ENCODE measurements at places on chromosomes 12 and 14. TPM values are rescaled to one million over a fixed set of nuclear protein-coding genes. Genes with fewer than 3 reads are reported as not detected.
A peak's percentile ranks its signal among the peaks of the same experiment; 100 is the strongest.

- H3K36me3 ChIP-seq, result no peaks in the 10 kb centered on the region
- peak; percentile 94 for DNase-seq
- H3K27me3 ChIP-seq, result peaks cover 10% of the 10 kb centered on the region
- H3K4me1 ChIP-seq, result peaks cover 13% of the 10 kb centered on the region
These were observed at the start of gene DPF3 for GRCh38 chr14:72893636-72894322. Gene DPF3 (minus strand): TSS chr14:72894101. CDS start chr14:72894088, 13 bp downstream.

- no peak overlapping the region for H3K27ac ChIP-seq
- no peak for DNase-seq
- peaks cover 9% of the 10 kb centered on the region for H3K4me1 ChIP-seq
These were observed 76.7 kb downstream of the MED13L start for GRCh38 chr12:116200812-116201211.

DNA sequence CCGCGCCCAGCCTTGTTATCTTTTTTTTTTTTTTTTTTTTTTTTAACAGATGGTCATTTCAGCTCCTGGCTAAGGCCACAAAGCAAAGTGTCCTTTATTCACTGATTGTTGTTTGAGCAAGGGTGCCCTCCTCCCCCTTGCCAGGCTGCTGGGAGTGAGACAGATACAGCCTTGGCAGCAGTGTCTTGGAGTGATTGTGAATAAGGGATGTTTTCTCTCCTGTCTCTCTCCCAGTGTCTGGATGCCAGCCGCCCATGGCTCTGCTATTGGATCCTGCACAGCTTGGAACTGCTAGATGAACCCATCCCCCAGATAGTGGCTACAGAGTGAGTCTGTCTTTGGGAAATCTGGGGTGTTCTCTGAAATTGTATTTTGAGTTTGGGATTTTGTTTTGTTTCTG, 28.7 kb downstream of the FNTB start:
- H3K27me3 ChIP-seq, result no peaks in the 10 kb centered on the region
- no peak overlapping the region for H3K27ac ChIP-seq
- H3K4me3 ChIP-seq, result no peak overlapping the region
- H3K36me3 ChIP-seq, result no peaks in the 10 kb centered on the region

DNA sequence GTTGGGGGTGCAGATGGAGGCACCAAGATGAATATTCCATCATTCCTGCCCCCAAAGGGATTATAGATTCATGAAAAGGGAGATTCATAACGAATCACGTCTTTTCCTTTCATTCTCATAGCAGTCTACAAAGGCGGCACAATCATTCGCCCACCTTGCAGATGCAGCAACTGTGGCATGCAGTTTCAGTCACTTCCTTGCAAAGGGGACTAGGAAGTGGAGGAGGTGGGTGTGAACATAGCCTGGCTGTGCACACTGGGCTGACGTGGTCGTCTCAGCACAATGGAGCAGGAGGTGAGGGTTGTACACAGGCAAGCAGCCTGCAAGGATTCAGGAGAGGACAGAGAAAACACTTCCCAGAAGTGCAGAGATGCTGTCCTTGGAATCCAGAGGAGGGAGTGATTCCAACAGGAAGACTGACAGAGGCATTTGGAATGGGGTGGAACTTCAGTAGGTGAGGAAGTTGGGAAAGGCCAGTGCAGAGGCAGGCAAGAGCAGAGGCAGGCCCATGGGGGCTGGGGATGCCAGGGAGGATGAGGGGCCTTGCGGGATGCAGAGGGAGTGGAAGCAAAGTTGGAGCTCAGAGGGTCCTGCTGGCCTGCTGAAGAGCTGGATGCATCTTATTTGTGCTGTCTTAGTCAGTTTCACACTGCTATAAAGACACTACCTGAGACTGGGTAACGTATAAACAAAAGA, 21.9 kb upstream of the PPP2R5C start:
- no peaks in the 10 kb centered on the region for H3K36me3 ChIP-seq
- peaks cover 4% of the 10 kb centered on the region for H3K27me3 ChIP-seq
- H3K4me1 ChIP-seq, result no peaks in the 10 kb centered on the region
- DNase-seq, result no peak
- no peak overlapping the region for H3K27ac ChIP-seq

DNA sequence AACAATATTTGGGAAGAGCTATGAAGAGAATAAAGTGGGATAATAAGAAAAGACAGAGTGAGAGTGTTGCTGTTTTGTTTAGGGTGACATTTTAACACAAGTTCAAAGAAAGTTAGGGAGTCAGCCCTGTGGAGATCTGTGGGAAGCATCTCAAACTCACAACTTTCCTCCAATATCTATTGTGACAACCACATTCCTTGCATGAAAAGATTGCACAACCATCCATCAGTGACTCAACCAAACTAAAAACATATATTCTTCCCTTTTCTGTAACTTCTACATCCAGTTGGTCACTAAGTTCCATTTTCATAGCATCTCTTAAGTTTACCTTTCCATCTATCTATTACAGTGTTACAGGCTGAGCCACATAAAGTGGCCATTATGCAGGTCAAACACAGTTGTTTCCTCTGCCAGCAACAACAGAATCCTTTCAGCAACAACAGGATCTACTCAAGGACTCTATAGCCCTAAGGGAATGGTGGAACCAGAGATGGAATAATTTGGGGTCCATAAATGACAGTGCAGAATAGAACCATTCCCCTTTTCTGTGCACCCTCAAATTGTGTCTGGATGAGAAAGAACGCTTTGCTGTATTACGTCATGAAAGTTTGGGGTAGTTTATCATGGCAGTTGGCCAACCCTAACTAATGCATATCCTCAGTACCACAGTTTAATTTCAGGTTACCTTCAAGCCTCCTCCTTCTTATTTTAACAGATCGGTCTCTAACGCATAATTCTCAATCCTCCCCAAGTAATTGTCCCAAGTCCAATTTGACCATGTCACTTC, 118.8 kb downstream of the ST8SIA1 start:
- no peaks in the 10 kb centered on the region for H3K36me3 ChIP-seq
- no peaks in the 10 kb centered on the region for H3K4me1 ChIP-seq

DNA sequence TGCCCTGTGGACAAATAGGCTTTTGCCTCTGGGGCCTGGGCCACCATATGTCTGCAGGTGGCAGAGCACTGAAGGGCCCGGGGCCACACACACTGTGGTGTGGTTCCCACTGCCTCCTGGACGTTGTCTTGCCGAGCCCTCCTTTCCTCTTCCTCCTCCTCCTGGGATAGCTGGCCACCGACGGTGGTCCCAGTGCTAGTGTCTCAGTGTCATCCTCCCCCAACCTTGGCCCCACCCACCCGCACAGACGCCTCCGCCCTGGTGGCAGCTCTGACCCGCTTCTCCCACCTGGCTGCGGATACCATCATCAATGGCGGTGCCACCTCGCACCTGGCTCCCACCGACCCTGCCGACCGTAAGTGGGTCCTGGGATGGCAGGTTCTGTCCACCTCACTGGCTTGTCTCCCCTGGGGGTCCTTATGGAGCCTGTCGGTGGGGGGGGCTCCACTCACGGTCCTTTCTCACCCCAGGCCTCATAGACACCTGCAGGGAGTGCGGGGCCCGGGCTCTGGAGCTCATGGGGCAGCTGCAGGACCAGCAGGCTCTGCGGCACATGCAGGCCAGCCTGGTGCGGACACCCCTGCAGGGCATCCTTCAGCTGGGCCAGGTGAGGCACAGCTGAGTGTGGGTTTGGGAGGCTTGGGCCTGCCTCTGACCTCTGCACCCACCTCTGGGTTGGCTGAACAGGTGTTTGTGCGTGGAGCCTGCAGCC, 23.5 kb downstream of the HIP1R start:
- H3K4me1 ChIP-seq, result peaks cover 8% of the 10 kb centered on the region
- H3K27me3 ChIP-seq, result no peaks in the 10 kb centered on the region
- no peak overlapping the region for H3K4me3 ChIP-seq
- H3K27ac ChIP-seq, result no peak overlapping the region
- peaks cover 10% of the 10 kb centered on the region for H3K36me3 ChIP-seq

- no peak overlapping the region for H3K27ac ChIP-seq
- DNase-seq, result no peak
- H3K36me3 ChIP-seq, result no peaks in the 10 kb centered on the region
- no peak overlapping the region for H3K4me3 ChIP-seq
- H3K4me1 ChIP-seq, result no peaks in the 10 kb centered on the region
- no peaks in the 10 kb centered on the region for H3K27me3 ChIP-seq
These were observed 581.9 kb downstream of the ALG10 start for GRCh38 chr12:34604227-34604626.

DNA sequence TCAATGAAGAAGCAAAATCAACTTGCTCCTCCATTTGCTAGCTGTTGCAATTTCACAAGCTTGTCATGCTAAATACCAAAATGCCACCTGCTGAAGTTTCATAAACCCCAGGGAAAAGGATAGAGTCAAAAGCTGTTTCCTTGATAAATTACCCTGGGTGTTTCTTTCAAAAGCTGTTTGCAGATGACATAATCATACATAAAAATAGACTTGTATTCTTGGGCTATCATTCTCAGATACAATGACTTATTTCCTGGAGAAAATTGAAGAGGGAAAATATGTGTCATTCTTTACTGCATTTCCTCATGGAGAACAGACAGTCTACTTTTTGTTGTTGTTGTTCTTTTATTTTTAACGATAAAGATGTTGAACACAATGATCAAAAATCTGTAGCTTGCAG, 119.2 kb downstream of the GALC start:
- no peaks in the 10 kb centered on the region for H3K4me1 ChIP-seq
- no peaks in the 10 kb centered on the region for H3K27me3 ChIP-seq
- no peak overlapping the region for H3K27ac ChIP-seq
- no peak for DNase-seq

DNA sequence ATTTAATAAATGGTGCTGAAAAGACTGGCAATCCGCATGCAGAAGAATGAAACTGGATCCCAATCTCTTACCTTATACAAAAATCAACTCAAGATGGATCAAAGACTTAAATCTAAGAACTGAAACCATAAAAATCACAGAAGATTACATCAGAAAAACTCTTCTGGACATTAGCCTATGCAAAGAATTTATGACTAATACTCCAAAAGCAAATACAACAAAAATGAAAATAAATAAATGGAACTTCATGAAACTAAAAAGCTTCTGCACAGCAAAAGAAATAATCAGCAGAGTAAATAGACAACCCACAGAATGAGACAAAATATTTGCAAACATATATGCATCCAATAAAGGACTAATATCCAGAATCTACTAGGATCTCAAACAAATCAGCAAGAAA, 14.3 kb upstream of the CLEC1A start:
- H3K27ac ChIP-seq, result no peak overlapping the region
- H3K36me3 ChIP-seq, result no peaks in the 10 kb centered on the region

GRCh38 chr12:71449373-71450070, 9.9 kb downstream of the LGR5 start:
- H3K27me3 ChIP-seq, result no peaks in the 10 kb centered on the region
- H3K27ac ChIP-seq, result no peak overlapping the region
- DNase-seq, result no peak
- no peaks in the 10 kb centered on the region for H3K4me1 ChIP-seq

- H3K27ac ChIP-seq, result no peak overlapping the region
- no peaks in the 10 kb centered on the region for H3K36me3 ChIP-seq
- H3K4me1 ChIP-seq, result no peaks in the 10 kb centered on the region
- no peaks in the 10 kb centered on the region for H3K27me3 ChIP-seq
- no peak overlapping the region for H3K4me3 ChIP-seq
These were observed 400.4 kb downstream of the ATP23 start for GRCh38 chr12:58341791-58342190.

DNA sequence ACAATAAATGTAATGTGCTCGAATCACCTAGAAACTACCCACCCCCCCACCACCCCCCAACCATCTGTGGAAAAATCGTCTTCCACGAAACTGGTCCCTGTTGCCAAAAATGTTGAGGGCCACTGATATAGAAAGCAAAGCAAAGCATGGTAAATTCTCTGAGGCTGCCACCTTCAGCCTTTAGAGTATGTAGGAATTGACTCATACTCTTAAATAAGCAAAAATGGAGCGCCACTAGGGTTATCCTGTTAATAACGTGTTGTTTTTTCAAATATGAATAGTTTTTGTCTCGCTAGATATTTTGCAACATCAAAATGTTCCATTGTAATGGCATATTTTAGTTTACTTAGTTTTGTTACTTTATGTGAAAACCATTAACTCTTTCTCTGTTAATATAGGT, 18.2 kb downstream of the DYNC1H1 start:
- no peak overlapping the region for H3K27ac ChIP-seq
- DNase-seq, result no peak
- H3K27me3 ChIP-seq, result no peaks in the 10 kb centered on the region
- no peak overlapping the region for H3K4me3 ChIP-seq
- peaks cover 17% of the 10 kb centered on the region for H3K36me3 ChIP-seq

GRCh38 chr12:75571204-75571603, 59.8 kb upstream of the KRR1 start:
- no peaks in the 10 kb centered on the region for H3K27me3 ChIP-seq
- no peaks in the 10 kb centered on the region for H3K36me3 ChIP-seq
- no peak for DNase-seq
- no peak overlapping the region for H3K4me3 ChIP-seq
- H3K27ac ChIP-seq, result no peak overlapping the region

DNA sequence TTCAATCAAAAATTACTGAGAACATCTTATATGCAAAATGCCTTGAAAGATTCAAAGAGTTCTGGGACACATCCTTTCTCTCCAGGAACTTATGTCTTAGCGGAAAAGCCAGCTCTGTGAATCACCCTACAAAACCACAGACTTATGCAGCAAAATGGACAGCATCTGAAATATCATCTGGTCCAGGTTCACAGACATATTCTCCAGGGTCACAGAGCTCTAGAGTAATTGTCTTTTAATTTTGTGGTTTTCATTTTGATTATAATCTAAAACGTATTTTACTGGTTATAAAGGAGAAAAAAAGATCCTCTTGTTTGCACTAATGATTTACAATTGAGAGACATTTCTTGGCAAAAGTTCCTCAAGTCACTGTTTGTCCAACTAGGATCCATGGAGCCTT, 246.2 kb downstream of the MSRB3 start:
- H3K36me3 ChIP-seq, result no peaks in the 10 kb centered on the region
- no peaks in the 10 kb centered on the region for H3K4me1 ChIP-seq
- H3K4me3 ChIP-seq, result no peak overlapping the region
- no peaks in the 10 kb centered on the region for H3K27me3 ChIP-seq
- H3K27ac ChIP-seq, result no peak overlapping the region

- H3K4me3 ChIP-seq, result no peak overlapping the region
- no peaks in the 10 kb centered on the region for H3K36me3 ChIP-seq
- DNase-seq, result no peak
These were observed 81.0 kb downstream of the ASCL4 start for GRCh38 chr12:107855471-107855870.

DNA sequence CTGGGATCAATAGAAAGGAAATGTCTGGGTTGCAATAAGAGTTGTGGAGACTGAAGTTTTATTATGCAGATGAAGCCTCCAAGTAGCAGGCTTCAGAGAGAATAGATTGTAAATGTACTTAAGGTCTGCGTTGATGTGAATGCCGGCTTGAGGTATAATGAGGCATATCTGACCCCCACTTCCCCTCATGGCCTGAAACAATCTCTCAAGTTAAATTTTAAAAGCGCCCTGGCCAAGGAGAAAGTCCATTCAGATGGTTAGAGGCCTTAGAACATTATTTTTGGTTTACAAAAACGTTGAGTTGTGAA, 28.3 kb upstream of the HIGD1C start:
- DNase-seq, result no peak
- H3K27me3 ChIP-seq, result no peaks in the 10 kb centered on the region
- peak overlapping the region; percentile 68 for H3K4me3 ChIP-seq
- no peaks in the 10 kb centered on the region for H3K36me3 ChIP-seq

The MIP gene
- total RNA-seq, result not detected

The SINHCAF gene
- total RNA-seq, result 69.1 TPM

The TC2N gene
- 75.8 TPM for total RNA-seq

The KRT80 gene
- 3.7 TPM for total RNA-seq

The PMCH gene
- total RNA-seq, result not detected

The HOXC6 gene
- 1.3 TPM for total RNA-seq

The TAS2R13 gene
- 1.1 TPM for total RNA-seq

The TAS2R7 gene
- total RNA-seq, result not detected

The ADAM20 gene
- 1.6 TPM for total RNA-seq

The EID3 gene
- 18.1 TPM for total RNA-seq

The SLC5A8 gene
- 0.51 TPM for total RNA-seq

The PLD4 gene
- 5.4 TPM for total RNA-seq

The FBRSL1 gene
- total RNA-seq, result 34.2 TPM
